ENCODE measurements at places on chromosomes 12 and 14.

DNA sequence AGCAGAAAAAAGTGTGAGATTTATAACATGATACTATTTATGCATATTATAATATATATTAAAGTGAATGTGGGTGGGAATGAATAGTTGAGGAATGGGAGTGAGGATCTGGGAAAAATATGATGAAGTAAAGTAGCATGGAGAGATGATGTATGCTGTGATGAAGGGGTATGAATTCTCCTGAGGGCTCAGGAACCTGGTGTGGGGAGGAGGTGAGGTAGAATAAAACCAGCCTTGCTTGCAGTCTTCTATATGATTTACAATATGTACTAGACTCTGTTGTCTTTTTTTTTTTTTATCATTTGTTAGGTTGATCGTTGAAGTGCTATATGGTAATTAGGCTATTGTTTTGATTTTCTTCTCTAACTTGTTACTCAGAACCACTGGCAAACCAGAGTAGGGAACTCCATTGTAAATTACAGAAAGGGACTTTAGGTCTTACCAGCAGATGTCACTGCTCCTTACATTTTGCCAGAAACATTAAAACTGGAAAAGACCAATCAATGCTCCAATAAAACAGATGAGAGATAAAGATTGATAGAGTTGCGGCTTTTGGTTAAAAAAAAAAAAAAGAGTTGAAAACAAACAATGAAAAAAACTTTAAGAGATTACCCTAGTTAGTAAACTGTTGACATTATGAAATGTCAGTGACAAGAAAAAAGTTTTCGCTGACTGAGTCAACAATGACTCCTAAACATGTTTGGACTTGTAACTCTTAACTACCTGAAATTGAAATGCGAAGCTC, 39.9 kb downstream of the ATL1 start:
- DNase-seq, result no peak

DNA sequence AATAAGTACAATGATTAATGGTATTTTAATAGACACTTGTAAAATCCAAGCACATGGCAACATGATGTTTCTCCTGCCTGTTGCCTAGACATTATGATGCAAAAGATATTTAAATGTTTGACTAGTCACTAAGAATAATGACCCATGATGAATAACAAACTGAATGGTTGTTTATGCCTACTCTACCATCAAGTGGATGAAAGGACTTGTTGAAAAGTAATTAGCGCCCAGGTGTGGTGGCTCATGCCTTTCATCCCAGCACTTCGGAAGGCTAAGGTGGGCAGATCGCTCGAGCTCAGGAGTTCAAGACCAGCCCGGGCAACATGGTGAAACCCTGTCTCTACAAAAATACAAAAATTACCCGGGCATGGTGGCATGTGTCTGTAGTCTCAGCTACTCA, 30.7 kb downstream of the KIF21A start:
- DNase-seq, result no peak

DNA sequence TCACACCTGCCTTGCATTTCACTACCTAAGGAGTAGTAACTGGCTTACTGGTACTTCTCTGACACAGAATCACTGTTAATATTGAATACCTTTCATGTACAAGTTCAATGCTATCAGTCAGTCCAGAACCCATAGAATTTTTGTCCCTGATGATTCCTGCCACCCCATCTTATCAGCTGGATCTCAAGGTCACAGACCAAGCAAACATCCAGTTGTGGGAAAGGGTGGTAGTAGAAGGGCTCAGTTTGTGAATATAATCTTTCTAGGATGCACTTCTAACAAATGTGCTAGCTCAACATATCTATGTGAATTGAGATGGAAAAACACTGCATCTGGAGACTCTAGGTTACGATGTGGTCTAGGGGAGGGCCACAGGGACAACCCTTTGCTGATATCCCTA, 14.1 kb downstream of the PPP1CC start:
- no peak for DNase-seq

- no peak for DNase-seq
Observed at GRCh38 chr14:101875727-101876554, 88.4 kb upstream of the DYNC1H1 start.

GRCh38 chr14:103694572-103695026, 20.7 kb downstream of the XRCC3 start:
- no peak for DNase-seq

DNA sequence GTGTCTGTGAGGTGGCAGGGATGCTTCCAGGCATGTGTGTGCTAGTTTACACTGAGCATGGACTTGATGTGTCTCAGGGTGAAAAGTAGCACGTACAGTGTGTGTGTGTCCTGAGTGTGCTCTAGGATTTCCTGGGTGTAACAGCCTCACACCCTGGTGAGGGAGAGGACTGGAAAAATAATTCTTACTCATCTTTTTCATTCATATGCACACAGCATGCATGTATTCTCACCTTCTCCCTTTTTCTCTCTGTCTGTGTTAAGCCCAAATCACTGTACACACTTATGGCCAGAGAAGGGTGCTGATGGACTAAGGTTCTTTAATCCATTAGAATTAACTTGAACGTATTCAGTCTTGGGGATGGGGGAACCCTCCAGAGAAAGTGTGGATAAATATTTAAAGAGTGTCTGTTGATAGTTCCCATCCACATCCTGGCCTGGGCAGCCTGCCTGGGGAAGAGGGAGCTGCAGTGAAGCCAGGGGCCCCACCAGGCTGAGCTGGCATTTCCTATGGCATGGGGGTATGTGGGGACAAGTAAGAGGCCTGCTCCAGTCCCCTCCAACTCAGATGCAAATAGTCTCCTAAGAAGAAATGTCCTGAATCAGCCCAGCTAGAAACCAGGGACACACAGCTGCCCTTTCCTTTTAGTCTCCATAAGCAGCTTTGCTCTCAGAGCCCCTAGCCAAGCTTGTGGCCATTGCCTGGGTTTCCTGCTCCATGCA, 1.1 kb upstream of the HOXC8 start:
- DNase-seq, result no peak

DNA sequence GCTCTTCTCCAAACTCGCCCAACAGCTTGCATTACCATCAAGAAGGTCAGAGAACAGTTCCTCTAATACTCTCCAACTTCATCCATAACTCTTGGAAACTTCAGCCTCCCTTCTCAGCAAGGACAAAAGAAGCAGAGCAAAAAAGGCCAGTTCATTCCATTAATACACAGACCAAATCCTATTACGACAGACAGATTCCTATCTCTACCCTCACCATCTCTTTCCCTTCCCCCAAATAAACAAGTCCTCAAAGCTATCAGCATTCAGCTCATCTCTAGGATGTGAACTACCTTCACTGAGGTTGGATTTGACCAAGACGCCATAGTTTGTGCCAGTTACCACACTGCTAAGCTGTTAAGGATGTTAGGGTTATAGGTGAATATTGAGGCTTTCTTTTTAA, 25.2 kb downstream of the SINHCAF start:
- no peak for DNase-seq

DNA sequence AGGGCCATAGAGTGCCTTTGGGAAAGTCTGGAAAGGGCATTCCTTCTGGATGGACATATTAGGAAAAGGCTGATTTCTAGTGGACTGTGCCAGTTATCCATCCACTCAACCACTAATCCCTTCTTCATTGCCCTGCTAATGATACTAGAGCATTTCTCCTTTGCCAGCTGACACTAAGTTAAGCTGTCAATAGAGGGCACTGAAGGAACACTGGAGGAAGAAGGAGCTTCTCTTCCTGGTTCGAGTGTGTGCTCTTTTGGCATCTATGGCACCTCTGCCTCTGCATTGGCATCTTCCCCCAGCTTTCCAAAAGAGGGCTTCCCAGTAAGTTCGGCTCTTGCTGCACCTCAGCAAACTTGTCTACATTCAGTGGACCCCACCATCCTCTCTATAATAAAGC, 165.4 kb downstream of the DERA start:
- no peak for DNase-seq

GRCh38 chr12:49582201-49582600, 14.3 kb upstream of the MCRS1 start:
- no peak for DNase-seq

GRCh38 chr12:88946372-88946997, 366.2 kb upstream of the KITLG start:
- DNase-seq, result no peak

- DNase-seq, result peak; percentile 56
Observed at GRCh38 chr12:3727877-3728632, 24.9 kb downstream of the CRACR2A start.

- no peak for DNase-seq
Observed at GRCh38 chr12:11724888-11725311, 75.4 kb downstream of the ETV6 start.
